ENCODE measurements at places on chromosomes 5 and 9.
A peak's percentile ranks its signal among the peaks of the same experiment; 100 is the strongest.

GRCh38 chr9:35010351-35010958 lies 20.9 kb downstream of the DNAJB5 start:
- no peak for DNase-seq

GRCh38 chr5:444226-444625 lies 1.2 kb downstream of the EXOC3 start:
- DNase-seq: no peak

- no peak for DNase-seq
Observed at GRCh38 chr5:69238760-69239251, 4.1 kb downstream of the CDK7 start.

- peak; percentile 76 for DNase-seq
Observed at GRCh38 chr9:132507670-132508469, 74.5 kb upstream of the BARHL1 start.

All from stimulated activated naive CD8-positive, alpha-beta T cell treated with anti-CD3 and anti-CD28 coated beads, Interleukin-15, Interleukin-2, amounts not matched to agents 100 U/mL and 50 U/mL, for 24 hours (primary cell).